ENCODE measurements at places on chromosomes 4 and X. TPM values are rescaled to one million over a fixed set of nuclear protein-coding genes. Genes with fewer than 3 reads are reported as not detected.

ARHGAP36 gene
- total RNA-seq: not detected

LDOC1 gene
- total RNA-seq: not detected

CYTL1 gene
- not detected for total RNA-seq

S100P gene
- total RNA-seq: 365 TPM

TSPAN6 gene
- 70.6 TPM for total RNA-seq

CDKL5 gene
- 20.9 TPM for total RNA-seq

ARMCX1 gene
- total RNA-seq: 0.92 TPM

USP26 gene
- not detected for total RNA-seq

PSAPL1 gene
- total RNA-seq: not detected

DDIT4L gene
- 1.2 TPM for total RNA-seq

GAGE12H gene
- total RNA-seq: not detected

F8 gene
- total RNA-seq: 1.6 TPM

CXCL8 gene
- 404 TPM for total RNA-seq

PDZD4 gene
- 0.59 TPM for total RNA-seq

SPIN4 gene
- total RNA-seq: 17.2 TPM

TRMT44 gene
- 37.6 TPM for total RNA-seq

CLDN24 gene
- total RNA-seq: not detected

DGAT2L6 gene
- not detected for total RNA-seq

WWC2 gene
- 38.7 TPM for total RNA-seq

SHROOM2 gene
- 14.1 TPM for total RNA-seq

AWAT2 gene
- not detected for total RNA-seq

GLRB gene
- total RNA-seq: 9.1 TPM

CCDC110 gene
- total RNA-seq: not detected

ADH1B gene
- not detected for total RNA-seq

SASH3 gene
- not detected for total RNA-seq

KCNE5 gene
- 0.71 TPM for total RNA-seq

PRSS12 gene
- total RNA-seq: 48.7 TPM

TMEM33 gene
- 68.3 TPM for total RNA-seq

UGT8 gene
- total RNA-seq: 23.1 TPM

GPR173 gene
- 0.68 TPM for total RNA-seq

CT45A3 gene
- not detected for total RNA-seq

ASB5 gene
- total RNA-seq: not detected

KIF4A gene
- 30.9 TPM for total RNA-seq

SRD5A3 gene
- 35.9 TPM for total RNA-seq

ETDA gene
- total RNA-seq: not detected

SHOX gene
- total RNA-seq: not detected

HERC5 gene
- total RNA-seq: 44.2 TPM

RIPPLY1 gene
- 0.31 TPM for total RNA-seq

PABPC4L gene
- not detected for total RNA-seq

CTAG2 gene
- not detected for total RNA-seq

MID1IP1 gene
- total RNA-seq: 46.7 TPM

SULT1E1 gene
- 2.4 TPM for total RNA-seq

DDX60 gene
- total RNA-seq: 66.5 TPM

FHDC1 gene
- 6.0 TPM for total RNA-seq

PDE6B gene
- total RNA-seq: not detected

NUDT10 gene
- total RNA-seq: not detected

SPANXN4 gene
- total RNA-seq: not detected

FGA gene
- 0.34 TPM for total RNA-seq

PPAT gene
- 31.2 TPM for total RNA-seq

CCNA2 gene
- 32.6 TPM for total RNA-seq

CFAP299 gene
- not detected for total RNA-seq

GASK1B gene
- total RNA-seq: 1.4 TPM

FRAS1 gene
- total RNA-seq: 29.4 TPM

Measured in Calu3 (cell line).